SK-N-MC (cell line): ENCODE measurements at places on chromosomes 5 and 9.

DNA sequence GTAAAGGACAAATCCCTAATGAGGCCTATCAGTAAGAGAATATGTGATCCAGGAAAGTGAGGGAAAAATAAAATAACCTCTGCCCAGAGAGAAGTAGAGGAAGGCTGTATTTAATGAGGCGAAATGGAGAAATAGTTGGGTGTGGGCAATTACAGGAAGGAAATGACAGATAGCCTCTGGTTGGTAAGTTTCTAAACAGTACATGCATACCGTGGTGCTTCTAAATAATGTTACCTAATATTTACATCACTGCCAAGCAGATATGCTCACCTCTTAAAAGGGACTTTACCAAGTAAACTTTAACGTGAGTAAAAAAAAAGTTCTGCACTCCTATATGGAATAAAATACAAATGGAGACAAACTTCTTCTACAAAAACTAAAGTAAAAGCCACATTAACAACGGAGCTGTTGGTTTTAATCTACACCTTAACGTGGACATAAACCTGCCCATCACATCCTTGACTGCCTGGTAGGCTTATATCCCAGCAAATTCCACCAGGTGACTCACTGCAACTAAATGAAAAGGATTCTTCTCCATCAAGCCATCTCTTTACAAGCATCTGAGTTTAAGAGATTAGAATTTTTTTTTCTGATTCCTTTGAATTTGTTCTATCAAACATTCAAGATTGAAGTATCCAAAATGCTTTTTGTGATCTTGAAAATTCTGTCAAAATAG, 12.4 kb downstream of the NFIL3 start:
- DNase-seq, result no peak

GRCh38 chr5:103860327-103860726, 297.7 kb upstream of the NUDT12 start:
- no peak for DNase-seq

GRCh38 chr5:157877821-157878220, 18.9 kb upstream of the CLINT1 start:
- no peak for DNase-seq

DNA sequence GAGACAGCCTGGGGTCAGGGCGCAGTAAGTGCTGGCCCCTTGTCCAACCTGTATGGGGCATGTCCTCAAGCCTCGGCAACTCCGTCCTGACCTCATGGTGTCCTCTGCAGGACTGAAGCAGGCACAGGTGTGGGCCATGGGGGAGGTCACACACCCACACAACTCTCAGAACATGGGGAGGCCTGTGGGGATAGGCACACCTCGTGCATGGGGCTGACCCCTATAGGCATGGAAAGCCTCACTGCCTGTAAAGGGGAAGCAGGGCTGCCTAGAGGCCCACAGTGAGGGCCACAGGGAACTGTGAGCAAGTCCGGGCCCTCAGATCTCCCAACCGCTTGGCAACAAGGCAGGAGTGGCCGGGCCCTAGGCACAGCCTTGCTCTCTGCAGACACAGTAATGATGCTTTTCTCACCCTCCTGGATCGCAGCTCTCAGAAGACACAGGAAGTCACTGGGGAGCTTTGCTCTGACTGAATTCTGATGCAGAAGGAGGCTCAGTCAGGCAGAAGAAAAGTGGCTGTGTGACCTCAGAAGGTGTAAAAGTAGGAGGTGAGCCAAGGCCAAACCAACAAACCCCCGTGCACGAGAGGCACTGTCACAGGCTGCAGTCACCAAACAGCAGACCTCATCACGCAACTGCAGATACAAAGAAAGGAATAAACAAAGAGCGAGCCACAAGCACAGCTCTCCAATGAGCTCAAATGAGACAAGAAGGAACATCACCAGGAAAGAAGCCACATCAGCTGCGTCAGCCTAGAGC, 5.4 kb downstream of the IPPK start:
- no peak for DNase-seq

GRCh38 chr9:100229136-100229535, 123.6 kb downstream of the TEX10 start:
- DNase-seq, result no peak
